ENCODE measurements at places on chromosomes 3 and 15.

DNA sequence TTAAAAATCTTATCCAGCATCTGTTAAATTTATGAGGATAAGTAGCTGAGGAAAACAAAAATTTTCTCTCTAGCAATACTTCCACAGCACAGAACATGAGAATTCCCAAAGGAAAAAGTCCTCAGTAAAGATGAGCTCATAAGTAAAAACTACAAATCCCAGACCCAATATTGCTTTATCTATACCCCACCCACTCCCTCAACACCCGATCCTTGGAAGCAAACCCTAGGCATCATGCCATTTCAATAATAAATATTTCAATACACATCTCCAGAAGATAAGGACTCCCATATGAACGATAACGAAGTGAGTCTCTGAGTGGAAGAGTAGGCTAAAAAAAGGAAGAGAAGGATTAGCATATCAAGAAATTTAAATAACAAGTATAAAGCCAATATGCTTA lies 8.3 kb upstream of the PRR20G start:
- no peak for DNase-seq

DNA sequence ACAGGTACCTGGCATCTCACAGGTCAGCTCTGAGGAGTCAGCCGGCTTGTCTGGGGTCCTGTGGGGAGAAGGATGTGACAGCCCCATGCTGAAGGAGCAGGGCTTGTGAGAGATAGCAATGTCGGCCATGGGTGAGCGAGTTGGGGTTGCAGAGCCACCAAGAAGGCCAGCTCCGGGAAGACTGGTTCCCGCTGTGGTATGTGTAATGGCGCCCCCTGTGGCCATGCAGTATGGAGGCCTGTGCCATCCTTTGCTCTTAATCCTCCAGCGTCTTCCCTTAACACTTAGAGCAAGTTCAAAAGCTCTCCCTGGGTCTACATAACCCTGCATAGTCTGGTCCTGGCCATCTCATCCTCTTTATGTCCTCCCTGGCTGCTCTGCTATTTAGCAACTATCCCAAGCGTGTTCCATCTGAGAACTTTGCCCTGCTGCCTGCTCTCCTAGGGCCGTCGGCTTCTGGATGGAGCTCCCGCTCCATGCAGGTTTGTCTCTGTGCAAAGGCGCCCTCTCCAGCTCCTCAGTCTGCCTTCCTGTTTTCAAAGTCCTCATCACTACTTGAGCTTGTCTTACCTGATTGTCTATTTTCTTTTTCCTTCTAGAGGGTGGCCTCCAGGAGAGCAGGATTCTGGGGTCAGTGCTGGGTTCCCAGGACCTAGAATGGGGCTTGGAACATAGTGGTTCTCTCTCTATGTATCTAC lies 40.8 kb upstream of the IQCF6 start:
- DNase-seq: no peak

- DNase-seq: no peak
Observed at GRCh38 chr3:66583424-66584040, 82.7 kb upstream of the LRIG1 start.

DNA sequence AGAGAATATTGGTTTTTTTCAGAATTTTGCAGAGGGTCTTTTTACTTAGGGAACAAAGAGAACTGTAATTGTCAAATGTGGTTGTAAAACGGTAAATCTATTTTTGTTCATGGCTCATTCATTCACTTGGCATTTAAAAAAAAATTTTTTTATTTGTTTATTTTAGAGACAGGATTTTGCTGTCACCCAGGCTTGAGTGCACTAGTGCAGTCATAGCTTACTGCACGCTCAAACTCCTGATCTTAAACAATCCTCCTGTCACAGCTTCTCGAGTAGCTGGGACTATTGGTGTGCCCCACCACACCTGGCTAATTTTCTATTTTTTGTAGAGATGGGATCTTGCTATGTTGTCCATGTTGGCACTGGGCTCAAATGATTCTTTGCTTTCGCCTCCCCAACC lies 301.8 kb downstream of the LPP start:
- no peak for DNase-seq

DNA sequence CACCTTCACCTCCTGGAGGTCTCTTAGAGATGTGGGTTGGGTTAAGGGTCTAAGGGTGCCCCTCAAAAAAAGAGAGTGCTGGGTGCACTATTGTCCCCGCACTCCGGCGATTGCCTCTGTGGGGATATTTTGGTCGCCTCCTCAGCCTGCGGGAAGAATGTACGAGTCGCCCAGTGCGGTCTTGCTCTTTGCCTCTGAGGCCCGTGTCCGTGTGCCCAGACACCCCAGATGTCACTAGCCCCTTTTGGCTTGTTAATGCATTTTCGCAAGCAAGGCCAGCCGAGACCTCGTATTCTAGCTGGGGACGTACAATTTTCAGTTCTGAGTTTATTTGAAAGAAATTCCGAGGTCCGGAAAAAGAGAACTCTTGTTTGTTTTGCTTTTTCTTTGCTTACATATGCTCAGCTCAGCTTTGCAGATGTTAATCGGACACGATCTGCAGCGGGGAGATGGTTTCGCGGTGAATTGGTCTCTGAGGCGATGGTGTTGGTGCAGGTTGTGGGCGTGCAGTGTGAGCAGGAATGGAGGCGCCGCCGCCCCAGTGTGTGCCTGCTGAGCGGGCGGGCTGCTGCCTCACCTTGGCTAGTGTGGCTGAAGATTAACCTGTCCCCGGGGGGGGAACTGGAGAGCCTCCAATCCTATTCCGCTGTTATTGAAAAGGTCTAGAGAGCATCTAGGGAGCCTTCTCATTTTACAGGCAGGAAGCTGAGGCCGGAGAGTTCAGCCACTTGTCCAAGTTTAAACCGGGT lies 1.4 kb downstream of the ST6GAL1 start:
- DNase-seq: no peak

DNA sequence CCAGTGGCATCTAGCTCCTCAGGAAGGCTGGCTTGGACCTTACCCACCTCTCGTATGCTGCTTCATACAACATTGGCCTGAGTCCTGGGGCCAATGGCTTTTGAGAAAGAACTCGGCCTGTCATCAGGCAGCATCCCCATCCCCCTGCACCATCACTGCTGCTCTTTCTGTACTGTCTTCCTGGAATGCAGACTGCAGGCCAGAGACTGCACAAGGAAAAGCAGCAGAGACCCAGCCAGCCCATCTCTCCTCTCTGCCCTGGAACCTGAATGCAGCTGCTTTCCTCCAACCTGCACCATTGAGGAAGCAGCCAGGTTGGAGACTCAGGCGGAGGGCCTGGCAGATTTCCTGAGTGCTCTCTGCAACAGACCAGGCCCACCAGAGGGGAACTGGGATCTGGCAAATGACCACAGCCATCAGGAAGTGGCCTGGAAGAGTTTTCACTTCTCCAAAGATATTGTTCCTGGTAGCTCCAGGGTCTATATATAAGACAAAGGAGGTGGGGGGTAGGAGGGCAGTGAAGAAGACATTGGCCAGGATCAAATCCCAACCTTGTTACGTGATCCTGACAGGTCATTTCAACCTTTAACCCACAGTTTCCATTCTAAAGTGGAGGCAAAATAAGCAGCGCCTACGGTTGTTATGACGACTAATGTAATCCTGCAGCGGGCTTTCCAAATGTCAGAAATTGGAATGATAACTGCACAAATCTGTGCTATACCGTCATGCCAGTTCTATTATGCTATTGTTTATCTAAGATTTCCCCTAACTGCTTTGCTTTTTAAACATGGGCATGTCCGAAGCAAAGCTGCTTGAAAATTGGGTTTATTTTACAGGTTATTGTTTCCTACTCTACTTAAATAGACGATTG lies 24.4 kb upstream of the RAB7A start:
- DNase-seq: no peak

- DNase-seq: no peak
Observed at GRCh38 chr3:160931474-160931873, 173.7 kb downstream of the B3GALNT1 start.

GRCh38 chr3:16179771-16180736 lies 5.6 kb downstream of the GALNT15 start:
- DNase-seq: no peak

DNA sequence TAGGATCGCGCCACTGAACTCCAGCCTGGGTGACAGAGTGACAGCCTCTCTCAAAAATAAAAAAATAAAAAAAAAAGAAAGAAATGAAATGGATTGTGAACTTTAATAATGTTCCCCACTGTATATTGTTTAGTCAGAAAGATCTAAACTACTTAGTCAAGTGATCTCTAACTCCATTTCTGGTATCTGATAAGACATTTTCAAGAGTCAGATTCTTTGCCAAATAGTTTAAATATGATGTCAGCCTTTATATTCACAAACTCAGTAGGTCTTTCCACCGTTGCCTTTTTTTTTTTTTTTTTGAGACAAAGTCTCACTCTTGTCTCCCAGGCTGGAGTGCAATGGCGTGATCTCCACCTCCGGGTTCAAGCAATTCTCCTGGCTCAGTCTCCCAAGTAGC lies 29.0 kb upstream of the OSBPL11 start:
- no peak for DNase-seq

GRCh38 chr3:182730675-182731042 lies 62.6 kb upstream of the ATP11B start:
- no peak for DNase-seq

GRCh38 chr3:122880624-122881023 lies 85.8 kb downstream of the SLC49A4 start:
- no peak for DNase-seq
